ENCODE measurements at places on chromosomes 12 and 14.

DNA sequence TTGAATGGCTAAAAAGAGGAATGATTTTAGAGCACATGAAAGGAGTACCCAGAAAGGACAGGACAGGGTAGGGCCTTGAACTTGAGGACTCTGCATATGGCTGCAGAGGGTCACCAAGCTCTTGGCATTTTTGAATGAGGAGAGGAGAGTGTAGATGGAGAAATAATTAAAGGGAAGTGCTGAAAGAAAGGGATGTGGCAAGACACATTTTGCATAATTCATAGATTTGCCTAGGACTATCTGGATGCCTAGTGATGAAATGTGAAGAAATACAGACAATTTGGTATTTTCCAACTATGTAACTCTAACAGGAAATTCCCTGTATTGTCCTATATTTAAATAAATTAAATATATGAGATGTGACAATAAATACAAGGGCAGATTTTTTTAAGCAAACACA is 27.5 kb upstream of the MDM1 start:
- DNase-seq = peak; percentile 27

- peak; percentile 25 for DNase-seq
Measured at GRCh38 chr12:27279826-27280225, 35.7 kb downstream of the STK38L start.

- no peak for DNase-seq
Measured at GRCh38 chr12:65019696-65020234, 101.3 kb downstream of the WIF1 start.

GRCh38 chr14:73234029-73234428 is 3.3 kb upstream of the PAPLN start:
- no peak for DNase-seq

DNA sequence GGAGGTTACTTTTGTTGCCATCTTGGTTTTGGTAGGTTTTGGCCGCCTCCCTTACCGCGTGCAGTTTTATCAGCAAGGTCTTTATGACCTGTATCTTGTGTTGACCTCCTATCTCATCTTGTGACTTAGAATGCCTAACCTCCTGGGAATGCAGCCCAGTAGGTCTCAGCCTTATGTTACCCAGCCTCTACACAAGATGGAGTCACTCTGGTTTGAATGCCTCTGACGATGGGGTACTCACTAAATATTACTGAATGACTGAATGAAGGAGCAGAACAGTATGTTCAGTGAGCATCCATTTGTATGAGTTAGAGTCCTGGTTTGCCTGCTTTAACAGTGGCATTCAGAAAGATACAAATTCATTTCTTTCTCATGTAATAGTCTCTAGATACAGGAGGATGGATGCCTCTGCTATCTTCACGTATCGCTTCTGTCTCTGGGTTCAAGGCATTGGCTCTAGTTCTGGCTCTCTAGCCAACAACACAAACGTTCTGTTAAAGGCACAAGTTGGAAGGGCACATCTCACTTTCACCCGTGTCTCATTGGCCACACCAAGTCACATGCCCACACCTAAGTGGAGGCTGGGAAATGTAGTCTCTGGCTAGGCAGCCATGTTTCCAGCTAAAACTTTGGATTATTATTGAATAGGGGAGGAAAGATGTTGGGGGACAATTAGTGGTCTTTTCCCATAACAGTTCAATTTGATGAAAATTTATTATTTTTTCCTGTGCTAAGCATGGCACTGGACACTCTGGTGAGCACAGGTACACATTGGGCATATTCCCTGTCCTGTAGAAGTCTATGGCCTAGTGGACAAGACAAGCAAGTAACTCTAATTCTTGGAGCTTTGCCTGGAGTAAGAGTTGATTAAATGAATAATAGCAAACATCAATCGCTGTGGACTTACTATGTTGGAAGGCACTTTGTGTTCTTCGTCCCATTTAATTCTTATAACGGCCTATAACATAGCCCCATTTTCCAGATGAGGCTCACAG is 75.2 kb upstream of the RPH3A start:
- DNase-seq = peak; percentile 1

DNA sequence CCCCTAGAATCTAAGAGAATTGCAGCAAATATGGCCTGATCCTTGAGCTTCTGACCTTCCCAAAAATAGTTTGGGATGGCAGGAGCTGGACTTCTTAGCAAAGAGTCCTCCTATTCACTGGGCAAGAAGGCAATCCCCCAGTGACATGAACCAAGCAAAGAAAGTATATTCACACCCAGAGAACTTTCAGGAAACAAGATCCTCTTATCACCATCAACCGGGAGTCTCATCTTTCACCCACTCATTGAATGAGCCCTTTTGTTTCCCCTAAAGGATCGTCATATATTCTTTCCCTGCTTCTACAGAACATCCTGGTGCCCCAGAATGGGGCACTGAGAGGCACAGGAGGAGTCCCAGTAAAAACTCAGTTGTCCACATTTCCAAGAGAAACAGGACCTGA is 19.7 kb downstream of the SPTB start:
- no peak for DNase-seq

GRCh38 chr12:8953773-8954402 is 4.4 kb upstream of the M6PR start:
- no peak for DNase-seq
